ENCODE measurements at places on chromosomes 11 and 22.

DNA sequence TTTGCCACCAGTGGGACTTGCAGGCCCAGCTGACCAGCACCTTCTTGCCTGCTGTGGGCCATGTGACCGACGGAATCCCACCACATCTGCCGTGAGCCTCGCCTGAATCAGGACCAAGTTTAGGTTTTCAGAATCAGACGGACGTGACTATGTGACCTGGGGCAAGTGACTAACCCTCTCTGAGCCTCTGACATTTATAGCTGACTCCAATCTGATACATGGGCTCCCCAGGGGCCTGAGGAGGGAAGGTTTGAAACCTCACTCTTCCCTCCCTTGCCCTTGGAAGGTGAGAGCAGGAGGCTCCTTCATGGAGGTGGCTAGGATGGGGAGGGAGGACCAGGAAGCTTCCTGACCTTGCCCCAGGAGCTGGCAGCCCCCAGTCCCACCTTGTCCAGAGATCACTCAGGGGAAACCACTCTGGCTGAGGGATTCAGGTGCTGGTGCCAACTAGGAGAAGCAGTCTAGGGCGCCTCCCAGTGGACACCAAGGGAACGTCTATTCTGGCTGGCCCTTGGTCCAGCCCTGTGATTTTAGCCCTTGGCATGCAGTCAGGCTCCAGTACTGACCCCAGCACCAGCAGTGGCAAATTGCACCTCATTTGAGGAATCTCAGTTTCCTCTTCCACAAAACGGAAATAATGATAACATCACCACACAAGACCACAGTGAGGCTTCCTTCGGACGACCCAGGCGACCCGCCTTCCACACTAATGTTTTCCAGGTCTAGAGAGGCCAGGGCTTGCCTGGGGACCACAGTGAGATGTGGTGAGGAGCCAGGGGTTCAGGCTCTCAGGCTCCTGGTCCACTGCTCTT, 47.2 kb upstream of the SYT7 start:
- DNase-seq, result peak; percentile 8

DNA sequence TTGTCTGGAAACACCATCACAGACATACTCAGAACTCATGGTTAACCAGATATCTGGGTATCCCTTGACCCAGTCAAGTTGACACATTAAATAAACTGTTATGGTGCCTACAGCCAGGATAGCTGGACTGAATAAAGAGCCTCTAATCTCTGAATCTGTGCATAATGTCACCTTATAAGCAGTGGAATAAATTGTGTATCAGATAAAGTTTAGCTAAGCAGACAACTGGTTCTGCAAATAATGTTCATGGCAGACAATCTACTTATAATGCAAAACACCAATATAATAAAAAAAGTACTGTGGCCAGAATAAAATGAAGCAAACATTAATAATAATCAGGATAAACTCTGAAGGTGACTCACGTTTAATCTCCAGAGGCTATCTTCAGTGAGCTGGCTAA, 628.5 kb upstream of the FAT3 start:
- no peak for DNase-seq

DNA sequence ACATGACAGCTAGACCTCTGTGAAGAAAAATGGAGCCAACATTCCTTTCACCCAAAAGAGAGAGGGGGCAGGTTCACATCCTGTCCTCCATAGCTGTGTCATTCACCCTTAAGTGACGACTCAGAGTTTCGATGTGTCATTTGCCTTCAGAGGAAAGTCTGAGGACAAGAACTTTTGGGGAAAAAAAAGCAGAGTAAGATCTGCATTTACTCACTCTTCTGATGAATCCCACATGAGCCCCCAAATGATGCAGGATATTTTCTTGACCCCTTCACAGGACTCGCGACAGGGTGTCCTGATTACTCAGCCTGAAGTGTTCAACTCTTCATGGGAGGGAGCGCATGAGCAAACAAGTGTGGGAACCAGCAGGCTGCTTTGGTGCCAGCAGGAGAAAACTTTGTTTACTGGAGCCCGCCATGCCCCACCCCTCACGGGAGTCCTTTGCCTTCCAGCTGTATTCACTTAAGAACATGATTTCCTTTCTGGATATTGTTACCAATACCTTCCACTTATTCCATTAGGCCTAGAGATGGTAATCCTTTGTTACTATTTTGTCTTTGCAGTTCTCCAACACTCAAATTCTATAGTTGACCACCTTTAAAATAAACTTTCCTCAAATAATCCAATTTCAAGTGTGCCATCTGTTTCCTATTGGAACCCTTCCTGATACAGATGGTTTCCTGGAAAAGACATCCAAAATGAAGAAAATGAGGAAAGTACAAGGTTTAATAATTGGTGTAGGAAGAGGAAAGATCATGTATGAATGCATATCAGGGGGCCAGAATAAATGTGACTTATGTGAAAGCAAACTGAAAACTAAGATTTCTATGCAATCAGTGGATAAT, 729.8 kb downstream of the FAM181B start:
- DNase-seq, result no peak

GRCh38 chr11:107102692-107103477, 84.6 kb upstream of the GUCY1A2 start:
- DNase-seq, result no peak

GRCh38 chr11:119810478-119811232, 81.7 kb upstream of the NECTIN1 start:
- no peak for DNase-seq

- no peak for DNase-seq
These were observed 7.6 kb upstream of the SEPTIN5 start for GRCh38 chr22:19706661-19707151.

DNA sequence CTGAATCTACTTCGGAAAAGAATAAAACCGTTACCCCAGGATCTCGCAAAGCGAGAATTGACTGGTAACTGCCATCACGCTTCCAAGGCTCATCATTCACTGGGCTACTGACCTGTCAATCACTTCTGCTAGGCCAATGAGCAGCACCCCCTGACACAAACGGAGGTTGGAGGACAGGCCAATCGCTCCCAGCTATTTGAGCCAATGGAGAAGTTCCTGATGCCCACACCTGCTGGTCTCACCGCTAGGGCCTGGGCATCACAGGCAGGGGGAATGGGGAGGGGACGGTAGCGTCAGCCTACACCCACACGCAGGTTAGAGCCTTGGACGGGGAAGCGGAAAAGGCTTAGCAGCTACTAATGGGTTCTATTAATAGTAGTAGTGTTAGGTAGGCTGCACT, 56.7 kb upstream of the CHST1 start:
- DNase-seq, result no peak

DNA sequence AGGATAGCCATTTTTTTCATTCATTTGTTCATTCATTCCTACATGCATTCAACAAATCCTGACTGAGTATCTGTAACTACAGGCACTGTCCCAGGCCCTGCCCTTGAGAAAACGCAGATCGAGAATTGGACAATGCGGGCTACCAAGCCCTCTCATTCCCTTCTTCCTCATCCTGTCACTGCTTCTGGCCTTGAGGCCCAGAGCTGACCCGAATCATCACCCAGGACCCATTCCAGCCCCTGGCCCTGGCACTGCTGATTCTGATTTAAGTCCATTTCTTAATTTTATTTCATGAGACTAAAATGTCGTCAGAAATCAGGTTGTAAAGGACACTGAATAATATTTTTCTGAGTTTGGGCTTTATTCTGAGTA, 24.3 kb downstream of the COMMD9 start:
- no peak for DNase-seq

DNA sequence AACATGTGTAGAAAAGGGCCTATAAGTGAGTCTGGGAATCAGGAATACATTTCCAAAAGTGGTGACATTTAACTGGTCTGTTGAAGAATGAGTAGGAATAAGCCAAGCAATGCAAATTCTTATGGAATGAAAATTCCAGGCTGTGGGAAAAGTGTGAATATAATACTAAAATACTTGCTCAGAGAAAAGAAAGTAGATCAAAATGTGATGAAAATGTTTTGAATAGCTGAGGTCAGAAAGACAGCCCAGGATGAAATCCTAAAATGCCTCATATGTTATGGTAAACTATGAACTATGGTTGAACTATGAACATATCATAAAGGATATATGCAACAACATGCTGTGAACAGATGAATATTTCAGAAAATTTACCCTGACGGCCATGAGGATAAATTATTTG, 688.3 kb upstream of the FAT3 start:
- no peak for DNase-seq

DNA sequence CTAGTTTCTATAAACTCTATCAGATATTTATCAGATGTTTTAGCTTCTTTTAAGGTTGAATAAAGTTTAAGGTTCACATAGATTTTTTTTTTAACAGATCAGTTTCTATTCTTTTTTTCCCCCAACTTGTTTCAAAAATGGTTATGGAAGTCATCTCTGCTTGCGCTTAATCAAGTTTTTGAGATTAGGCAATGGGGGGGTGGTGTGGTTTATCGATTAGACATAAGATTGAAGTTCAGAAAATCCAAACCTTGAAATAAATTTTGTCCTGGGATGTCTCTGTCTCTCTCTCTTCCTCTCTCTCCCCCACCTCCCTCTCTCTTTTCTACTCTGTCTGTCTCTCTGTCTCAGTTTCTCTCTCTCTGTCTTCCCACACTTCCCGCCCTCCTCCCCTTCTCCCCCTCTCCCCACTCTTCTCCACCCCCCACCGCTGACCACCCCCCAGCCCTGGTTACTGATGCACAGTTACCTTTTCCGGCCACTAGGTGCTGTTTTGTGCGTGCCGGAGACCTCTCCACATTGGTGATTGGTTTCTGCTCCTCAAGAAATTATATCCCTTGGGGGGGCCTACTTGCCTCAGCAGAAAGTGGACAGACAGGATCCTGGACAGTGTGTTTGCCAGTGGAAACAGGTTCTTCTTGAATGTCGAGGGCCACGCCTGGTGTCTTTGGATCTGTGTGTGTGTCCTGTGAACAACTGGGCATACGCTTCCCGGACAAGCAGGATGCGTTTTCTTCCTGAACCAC, 29.7 kb upstream of the ANO1 start:
- DNase-seq, result no peak

GRCh38 chr11:33160136-33160535, 1.1 kb downstream of the CSTF3 start:
- DNase-seq, result no peak

GRCh38 chr11:65716774-65717405, 3.7 kb downstream of the RNASEH2C start:
- DNase-seq, result no peak

- no peak for DNase-seq
These were observed 88.1 kb upstream of the ARHGAP32 start for GRCh38 chr11:129280027-129280811.

DNA sequence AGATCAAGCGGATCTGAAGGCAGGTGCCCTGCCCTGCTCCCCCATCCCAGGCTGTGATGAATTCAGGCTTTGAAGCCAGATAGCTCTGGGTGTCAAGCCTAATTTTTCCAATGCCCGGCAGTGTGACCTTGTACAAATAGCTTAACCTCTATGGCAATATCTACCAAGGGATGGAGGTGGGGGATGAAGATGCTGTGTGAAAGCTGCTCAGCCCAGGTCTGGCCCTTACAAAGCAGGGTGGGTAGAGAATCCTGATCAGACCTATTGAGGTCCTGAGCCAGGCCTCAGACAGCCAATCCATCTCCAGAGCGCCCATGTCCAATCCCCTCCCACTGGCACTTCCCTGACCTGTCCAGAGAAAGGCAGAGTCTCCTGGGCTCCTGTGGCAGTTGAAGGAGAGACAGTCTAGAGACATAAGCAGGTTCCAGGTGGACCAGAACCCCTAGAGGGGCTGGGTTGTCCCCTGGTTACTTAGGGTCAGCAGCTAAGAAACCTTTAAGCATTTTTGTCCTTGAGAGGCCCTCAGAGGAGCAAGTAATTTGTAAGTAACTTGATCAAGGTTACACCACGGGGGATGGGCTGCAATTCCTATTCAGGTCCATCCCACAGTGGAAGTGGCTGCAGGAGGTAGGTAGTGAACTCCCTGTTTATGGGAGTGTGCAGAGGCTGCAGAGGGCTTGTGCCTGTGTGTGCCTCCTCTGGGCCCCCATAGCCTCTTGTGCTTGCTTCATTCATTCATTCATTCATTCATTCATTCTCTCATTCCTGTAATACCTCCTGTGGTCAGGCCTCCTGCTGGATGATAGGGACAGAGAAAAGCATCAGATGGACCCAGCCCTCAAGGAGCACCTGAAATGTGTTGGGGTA, 10.4 kb downstream of the P2RY2 start:
- DNase-seq, result no peak

- no peak for DNase-seq
These were observed 131.5 kb upstream of the MPPED2 start for GRCh38 chr11:30717641-30718040.

DNA sequence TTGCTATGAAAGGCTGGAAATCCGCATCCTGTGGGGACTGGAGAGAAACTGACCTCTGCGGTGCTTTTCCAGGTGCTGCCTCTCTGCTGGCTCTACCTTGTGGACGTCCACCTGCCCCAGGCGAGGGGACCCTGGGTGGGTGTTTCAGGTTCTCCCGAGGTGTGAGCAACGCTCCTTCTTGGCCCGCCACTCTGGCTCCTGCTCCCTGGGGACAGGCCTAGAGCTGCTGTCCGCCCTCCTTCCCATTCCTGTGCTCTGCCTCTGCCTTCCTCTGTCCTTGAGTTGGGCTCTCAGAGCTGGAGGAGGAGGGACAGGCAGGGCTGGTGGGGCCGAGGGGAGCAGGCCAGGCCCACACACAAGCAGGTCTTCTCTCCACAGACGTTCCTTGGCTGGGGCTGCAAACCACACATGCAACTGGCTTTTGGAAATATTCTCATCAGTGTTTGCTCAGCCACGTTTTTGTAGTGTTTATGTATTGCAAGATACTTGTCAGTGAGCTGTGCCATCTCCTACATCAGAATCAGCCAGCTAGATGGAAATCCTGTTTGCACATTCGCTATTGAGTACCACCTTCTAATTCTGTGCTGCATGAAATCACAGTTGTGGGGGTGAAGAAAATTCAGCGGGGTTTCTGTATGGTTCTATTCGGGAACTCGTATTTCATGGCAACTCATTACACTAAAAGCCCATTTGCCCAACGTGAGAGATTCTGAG, 1115.0 kb downstream of the BRD1 start:
- no peak for DNase-seq

DNA sequence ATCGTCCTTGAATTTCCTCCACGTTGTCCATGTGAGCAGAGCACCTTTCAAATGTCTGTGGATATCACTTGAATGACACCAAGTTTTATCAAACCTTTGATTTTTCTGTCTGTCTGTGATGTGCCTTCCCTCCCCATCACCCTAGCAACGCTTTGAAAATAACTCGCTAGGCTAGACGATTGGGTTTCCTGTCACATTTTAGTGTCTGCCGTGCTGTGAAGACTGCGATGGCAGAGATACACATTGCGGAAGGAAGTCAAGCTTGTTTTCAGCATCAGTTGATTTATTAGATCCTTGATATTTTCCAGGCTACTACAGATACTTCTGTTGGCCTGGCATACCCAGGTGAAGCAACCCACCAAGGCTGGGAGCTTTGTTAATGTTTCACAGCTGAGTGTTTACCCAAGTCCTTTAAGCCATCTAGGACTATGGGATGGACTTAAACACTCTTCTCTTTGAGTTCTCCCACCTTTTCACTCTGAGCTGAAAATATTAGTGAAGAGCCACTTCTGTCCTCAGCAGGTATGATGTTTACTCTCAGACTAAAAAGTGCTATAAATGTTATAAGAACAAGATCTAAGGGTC, 93.6 kb upstream of the CD44 start:
- no peak for DNase-seq

GRCh38 chr11:58193391-58193790, 4.5 kb downstream of the OR9Q2 start:
- DNase-seq, result no peak

Data from stimulated activated CD4-positive, alpha-beta T cell treated with anti-CD3 and anti-CD28 coated beads, Interleukin-1b, Interleukin-23, amount 100 ng/mL, for 24 hours (primary cell).